ENCODE measurements at places on chromosomes 3 and 15. TPM values are rescaled to one million over a fixed set of nuclear protein-coding genes. Genes with fewer than 3 reads are reported as not detected.

Gene TBC1D2B
- total RNA-seq: 20.5 TPM

Gene STXBP5L
- total RNA-seq: 0.42 TPM

Gene CCR8
- not detected for total RNA-seq

Gene ZNF80
- not detected for total RNA-seq

Gene NLGN1
- 2.5 TPM for total RNA-seq

Measured in left cardiac atrium (tissue), 4 donors.